ENCODE measurements at places on chromosomes 7 and 10. TPM values are rescaled to one million over a fixed set of nuclear protein-coding genes. Genes with fewer than 3 reads are reported as not detected.

DNA sequence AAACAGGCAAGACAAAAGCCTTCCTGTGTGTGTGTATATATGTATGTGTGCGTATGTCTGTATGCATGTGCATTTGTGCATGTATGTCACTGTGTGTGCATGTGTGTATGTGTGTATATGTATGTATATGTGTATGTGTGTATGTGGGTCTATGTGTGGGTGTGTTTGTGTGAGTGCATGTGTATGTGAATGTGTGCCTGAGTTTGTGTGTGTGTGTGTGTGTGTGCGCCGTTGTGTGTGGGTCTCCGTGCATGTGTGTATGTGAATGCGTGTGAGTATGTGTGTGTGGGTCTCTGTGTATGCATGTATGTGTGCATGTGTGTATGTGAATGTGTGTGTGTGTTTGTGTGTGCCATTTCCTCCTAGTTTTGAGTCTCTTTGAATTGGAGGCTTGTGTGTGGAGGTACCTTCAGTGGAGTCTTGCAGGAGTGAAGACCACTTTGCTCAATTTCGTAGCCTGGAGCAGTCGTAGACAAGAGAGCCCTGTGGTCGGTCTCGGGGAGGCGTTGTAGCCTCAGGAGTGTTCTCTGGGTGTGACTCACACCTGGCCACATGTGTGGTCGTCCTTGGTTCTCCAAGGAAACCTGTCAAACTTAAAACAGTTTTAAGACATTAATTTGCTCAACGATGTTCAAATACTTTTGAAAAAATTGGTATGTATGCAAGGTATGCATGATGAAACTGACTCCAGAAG, 28.1 kb downstream of the INPP5A start:
- no peak for DNase-seq

- DNase-seq = no peak
These were observed 217.1 kb downstream of the TMEM178B start for GRCh38 chr7:141290973-141291372.

DNA sequence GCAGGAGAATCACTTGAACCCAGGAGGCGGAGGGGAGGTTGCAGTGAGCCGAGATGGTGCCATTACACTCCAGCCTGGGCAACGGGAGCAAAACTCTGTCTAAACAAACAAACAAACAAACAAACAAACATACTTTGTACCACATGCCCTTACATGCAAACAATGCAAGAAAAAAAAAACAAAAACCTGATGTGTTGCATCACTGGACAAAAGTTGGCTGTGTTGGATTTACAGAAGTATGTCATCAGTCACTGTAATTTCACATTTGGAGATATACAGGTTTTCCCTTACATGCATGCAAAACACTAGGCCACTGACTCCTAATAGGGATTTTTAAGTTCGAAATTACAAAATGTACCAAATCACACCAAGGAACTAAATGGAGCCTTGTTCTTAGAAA, 138.5 kb downstream of the SRPK2 start:
- no peak for DNase-seq

Gene IGFBP1
- 234 TPM for polyA plus RNA-seq

DNA sequence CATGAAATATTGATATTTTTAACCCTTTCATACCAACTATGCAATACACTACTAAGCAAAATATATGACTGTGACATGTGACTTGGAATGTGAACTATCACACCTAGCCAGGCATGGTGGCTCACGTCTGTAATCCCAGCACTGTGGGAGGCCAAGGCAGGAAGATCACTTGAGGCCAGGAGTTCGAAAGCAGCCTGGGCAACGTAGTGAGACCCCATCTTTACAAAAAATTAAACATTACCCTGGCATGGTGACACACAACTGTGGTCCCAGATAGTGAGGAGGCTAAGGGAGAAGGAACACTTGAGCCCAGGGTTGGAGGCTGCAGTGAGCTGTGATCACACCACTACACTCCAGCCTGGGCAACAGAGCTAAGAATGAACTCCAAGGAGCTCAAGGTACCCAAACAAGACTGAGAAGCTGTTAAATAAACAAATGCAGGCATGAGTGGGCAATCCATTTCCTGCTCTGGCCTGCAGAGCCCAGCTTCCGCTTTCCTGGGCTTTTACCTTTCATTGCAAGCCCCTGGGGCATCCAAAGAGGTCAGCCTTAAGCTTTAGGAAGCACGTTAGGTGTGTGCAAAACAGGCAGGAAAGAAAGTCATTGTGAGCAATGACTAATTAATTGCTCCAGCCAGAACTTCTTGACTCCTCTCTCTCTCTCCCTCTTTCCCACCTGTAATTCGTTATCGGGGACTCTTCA, 162.1 kb upstream of the FOXK1 start:
- DNase-seq = no peak

DNA sequence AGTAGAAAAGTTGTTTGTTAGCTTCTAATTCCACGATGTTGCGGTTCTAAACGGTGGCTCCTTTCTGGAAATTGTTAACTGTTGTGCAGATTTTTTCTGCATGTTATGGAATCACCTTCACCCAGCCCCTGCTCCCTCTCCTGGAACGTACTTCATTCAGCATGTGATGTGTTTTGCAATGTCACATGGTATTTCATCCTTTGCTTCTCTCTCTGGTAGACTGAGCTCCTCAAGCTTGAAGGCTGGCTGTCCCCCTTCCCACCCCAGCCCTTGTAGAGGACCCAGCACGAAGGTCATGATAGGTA, 4.4 kb downstream of the PPP2R2D start:
- no peak for DNase-seq

- no peak for DNase-seq
These were observed 9.3 kb downstream of the TMEM120A start for GRCh38 chr7:75985009-75985517.

Gene RAPGEF5
- polyA plus RNA-seq = 9.5 TPM

Gene H2BK1
- polyA plus RNA-seq = not detected

- DNase-seq = no peak
These were observed 252.0 kb downstream of the ELMO1 start for GRCh38 chr7:37196676-37197075.

Gene PCBD1
- polyA plus RNA-seq = 243 TPM

Gene MORN4
- 1.7 TPM for polyA plus RNA-seq

GRCh38 chr10:111747751-111748150, 435.8 kb downstream of the GPAM start:
- DNase-seq = no peak

Gene PTER
- 4.4 TPM for polyA plus RNA-seq

DNA sequence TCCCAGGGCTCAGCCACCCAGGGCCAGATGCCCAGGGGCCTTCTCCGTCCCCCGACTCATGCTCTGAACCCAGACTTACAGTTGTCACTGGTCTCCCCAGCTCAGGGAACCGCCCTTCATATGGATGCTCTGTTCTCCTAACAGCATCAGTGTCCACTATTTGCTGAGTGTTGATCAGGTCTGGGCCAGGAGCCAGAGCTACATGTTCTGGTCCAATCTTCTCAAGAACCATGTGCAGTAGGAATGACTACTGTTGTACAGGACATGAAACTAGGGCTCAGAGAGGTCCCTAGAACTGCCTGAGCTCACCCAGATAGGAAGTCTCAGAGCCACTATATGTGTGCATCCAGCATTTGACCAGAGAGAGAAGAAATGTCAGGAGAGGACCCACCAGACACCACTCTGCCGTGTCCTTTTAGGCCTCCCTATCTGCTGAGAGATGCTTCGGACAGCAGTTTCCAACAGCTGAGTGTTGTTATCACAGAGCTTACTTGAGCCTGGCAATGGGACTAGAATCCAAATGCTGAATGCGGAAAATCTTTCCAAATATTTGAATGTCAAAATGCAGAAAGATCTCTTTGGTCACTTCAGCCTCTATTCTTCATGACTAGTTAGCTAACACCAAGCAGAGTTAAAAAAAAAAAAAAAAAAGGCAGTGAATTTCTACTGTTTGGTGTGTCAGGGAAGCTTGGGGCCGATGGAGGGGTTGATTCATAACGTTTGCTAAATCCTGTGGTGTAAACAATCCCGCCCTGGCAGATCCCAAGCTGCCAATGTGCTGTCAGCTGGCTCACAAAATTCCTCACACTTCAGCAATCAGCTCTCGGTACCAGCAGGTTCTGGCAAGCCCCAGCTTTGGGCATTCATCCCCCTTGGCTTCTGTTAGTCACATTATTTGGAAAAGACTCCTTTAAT, 246.1 kb downstream of the TNS3 start:
- no peak for DNase-seq

GRCh38 chr10:29646960-29647461, 12.2 kb upstream of the SVIL start:
- DNase-seq = no peak

DNA sequence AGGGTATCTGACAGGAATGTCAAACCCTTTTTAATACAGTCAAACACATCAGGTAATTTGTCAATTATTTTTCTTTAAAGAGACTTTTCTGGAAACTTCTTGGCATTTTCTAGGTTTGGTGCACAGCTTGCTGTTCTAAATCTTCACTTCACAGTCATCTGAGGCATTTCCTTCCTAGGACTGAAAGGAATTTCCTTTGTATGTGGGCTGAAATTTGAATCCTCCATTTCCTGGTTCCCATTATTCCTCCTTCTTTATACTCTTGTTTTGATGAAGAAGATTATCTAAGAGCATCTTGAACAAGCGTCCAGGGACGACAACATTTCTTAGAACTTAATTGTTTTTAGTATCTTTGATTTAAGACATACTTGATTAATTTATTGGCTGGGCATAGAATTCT, 24.9 kb downstream of the CALD1 start:
- DNase-seq = no peak

DNA sequence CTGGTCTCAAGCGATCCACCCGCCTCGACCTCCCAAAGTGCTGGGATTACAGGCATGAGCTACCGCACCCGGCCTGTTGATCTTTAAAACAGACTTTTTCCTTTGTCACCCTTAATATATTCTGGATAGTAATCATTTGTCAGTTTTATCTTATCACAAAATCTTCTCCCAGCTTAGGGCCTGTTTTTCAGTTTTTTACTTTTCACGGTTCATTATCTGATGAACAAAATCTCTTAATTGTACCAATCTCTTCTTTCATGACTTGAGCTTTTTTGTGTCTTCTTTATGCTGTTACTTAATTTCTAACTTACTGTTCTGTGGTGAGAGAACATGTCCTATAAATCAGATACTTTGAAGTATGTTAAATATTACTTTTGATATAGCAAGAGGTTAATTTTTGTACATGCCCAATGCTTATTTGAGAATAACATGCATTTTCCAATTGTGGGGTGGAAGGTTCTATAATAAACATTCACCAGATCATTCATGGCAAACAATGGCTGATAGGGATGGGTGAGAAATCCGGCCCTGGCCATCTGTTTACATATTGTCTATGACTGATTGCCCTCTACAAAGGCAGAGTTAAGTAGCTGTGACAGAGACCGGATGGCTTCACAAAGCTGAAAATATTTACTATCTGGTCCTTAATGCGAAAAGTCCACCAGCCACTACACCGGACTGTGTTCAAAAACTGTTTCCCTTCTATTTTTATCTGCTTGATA, 5.3 kb downstream of the PAPOLB start:
- no peak for DNase-seq

DNA sequence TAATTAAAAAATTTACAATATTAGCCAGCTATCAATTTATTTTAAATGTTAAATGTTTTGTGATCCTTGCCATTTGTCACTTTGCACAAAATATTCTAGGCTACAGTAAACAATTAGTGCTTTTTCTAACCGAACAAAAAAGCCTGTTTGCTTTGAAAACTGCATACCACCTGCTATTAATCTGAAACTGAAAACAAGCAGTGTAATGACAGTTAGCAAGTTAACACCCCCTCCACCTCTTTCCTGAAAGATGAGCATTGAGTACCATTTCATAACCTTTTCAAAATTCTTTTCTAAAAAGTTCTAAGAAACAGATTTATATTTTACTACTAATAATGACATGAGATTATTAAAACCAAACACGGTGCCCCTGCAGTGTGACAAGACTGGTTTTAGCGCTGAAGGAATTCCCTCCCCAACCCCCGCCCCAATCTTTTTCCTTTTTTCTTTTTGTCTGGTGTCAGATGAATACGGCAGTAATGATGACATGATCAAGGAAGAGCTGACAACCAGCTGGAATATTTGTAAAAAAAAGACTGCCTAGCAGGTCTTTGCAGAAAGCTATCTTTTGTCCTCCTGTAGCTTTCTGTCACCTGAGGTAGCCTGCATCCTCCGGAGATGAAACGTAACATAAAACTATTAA, 175.6 kb downstream of the CHCHD3 start:
- no peak for DNase-seq

GRCh38 chr10:57699944-57700343, 567.8 kb downstream of the IPMK start:
- DNase-seq = no peak

Gene FBXL13
- 0.03 TPM for polyA plus RNA-seq

DNA sequence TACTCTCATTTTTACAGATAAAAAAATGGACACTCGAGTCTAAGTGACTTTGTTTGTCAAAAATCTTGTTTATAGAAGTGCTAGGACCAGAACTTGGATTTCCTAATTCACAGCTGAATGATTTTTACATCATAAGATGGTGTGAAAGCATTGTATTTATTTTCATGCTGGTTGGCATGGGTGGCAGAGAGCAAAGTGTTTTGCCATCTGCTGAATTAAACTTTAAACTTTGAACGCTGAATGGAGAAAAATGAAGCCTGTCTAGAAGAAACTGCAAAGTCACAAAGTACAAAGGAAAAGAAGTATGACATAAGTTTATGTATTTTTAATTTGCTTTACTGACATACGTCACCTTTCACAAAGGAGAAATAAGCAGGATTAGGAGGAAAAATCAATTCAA, 142.0 kb downstream of the NRBF2 start:
- DNase-seq = no peak

Gene CALML5
- not detected for polyA plus RNA-seq

Gene CAPZA2
- polyA plus RNA-seq = 45.1 TPM

Gene RASA4B
- polyA plus RNA-seq = 0.62 TPM

DNA sequence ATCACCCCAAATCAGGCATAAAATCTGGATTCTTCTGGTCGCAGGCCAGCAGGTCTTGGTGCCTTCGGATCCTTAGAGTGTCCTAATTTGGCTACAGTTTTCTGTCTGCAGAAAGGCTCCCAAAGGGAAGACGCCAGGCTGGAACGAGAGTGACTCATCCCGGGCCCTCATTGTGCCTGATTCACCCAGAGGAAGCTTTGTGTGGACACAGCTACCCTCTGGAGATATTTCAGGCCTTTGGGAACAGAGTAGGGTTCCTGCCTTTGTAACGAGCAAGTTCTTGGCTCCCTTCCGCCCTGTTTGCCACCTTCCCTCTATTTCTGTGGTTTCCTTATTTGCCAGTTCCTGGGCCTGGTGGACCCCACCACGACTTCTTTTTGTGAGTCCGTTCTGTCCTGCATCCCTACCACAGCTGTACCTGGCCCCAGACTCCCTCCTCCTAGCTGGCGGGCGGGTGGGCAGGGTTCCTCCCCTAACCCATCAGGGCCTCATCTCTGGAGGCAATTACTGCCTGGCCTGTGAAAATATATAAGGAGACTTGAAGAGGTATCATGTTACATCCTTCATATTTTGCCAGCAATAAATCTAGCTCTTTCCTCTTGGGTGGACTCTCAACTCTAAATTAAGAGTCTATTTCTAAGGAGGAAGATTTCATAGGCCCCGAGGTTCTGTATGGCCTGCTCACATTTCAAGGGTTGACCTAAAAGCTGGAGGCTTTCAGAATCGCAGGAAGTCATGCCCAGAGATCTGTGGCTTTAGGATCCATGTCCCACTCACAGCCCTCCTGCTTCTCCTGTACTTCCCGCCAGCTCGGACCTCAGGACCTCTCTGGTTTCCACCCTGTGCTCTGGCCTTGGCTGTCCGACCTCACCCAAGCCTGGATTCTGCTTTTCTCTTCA, 219.2 kb upstream of the ZNF32 start:
- no peak for DNase-seq

Gene POT1
- 4.9 TPM for polyA plus RNA-seq

All from liver (tissue), 10 donors.